ENCODE measurements at places on chromosomes 5 and 9.

DNA sequence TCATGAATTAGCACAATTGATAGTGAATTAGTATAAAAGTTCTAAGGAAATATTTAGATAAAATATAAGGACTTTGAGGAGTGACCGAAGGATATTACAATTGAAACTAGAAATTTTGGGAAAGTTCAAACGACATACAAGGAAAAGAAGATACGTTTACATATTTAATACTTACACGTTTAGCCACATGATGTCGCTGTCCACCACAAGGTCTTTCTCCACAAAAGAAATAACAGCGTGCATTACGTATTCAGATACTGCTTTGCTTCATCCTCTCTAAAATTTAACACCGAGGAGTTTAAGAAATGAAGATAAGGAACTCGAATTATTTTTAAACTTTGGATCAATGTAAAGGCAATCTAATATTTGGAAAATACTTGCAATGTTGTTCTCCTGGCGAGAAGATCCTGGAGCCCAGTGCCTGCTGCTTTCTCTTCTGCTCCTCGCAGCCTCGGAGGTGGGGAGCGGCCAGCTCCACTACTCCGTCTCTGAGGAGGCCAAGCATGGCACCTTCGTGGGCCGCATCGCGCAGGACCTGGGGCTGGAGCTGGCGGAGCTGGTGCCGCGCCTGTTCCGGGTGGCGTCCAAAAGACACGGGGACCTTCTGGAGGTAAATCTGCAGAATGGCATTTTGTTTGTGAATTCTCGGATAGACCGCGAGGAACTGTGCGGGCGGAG is at the start of gene PCDHA3:
TSS of gene PCDHA3 (plus strand) at position 242 of the 678 bp plus-strand sequence.
- peak; percentile 60 for DNase-seq

GRCh38 chr5:28190011-28190410 is 1151.6 kb upstream of the CDH9 start:
- no peak for DNase-seq

DNA sequence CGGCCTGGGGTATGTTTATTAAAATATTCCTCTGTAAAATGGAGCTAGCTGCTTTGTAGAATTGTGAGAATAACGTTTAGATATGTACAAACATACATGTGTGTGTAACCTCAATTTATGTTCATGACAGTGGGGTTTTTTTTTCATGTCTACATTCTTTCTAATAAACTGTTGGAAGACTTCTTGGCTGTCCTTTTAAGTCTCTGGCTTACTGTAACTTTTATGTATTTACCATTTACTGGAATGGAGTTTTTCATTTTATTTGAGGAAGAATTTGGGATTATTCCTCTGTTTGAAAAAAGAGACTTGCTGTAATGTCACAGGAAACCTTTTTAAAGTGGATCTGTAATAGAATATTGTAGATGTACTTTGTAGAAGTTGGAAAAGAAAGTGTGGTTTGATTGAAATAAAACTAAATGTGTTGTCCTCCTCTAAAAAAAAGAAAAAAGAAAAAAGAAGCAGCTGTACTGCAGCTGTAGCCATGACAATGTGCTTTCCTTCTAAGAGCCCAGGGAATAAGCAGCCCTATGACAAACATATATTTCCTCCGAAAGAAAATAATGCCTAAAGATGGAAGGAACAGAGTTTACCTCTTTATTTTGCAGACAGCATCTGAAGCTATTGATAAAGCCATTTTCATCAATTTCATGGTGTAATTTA is 71.2 kb upstream of the FREM1 start:
- no peak for DNase-seq

GRCh38 chr5:161333194-161333880 is 213.2 kb downstream of the GABRB2 start:
- DNase-seq: no peak

GRCh38 chr9:133631111-133631510 is 5.1 kb upstream of the DBH start:
- DNase-seq: no peak

- no peak for DNase-seq
Measured at GRCh38 chr9:127707766-127708165, 978 bp downstream of the CFAP157 start.

- DNase-seq: no peak
Measured at GRCh38 chr5:175892015-175892800, 20.8 kb downstream of the CPLX2 start.

DNA sequence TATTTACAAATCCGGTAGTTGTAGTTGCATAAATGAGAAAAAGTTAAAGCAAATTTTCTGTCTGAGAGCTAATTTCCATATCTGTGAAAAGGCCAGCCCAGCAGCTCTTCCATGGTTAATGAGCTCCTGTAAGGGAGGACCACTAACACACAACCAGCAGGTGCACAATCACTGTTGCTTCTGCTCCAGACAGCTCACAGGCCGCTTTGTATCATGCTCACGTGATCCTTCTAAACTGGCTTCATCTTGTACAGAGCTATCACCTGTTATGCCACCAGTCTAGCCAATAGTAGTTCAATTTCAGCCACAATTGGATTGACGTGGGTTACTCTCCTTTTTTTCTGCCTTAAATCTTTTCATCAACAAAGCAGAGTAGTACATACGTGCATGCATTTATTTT is 38.3 kb upstream of the FBXL17 start:
- no peak for DNase-seq

DNA sequence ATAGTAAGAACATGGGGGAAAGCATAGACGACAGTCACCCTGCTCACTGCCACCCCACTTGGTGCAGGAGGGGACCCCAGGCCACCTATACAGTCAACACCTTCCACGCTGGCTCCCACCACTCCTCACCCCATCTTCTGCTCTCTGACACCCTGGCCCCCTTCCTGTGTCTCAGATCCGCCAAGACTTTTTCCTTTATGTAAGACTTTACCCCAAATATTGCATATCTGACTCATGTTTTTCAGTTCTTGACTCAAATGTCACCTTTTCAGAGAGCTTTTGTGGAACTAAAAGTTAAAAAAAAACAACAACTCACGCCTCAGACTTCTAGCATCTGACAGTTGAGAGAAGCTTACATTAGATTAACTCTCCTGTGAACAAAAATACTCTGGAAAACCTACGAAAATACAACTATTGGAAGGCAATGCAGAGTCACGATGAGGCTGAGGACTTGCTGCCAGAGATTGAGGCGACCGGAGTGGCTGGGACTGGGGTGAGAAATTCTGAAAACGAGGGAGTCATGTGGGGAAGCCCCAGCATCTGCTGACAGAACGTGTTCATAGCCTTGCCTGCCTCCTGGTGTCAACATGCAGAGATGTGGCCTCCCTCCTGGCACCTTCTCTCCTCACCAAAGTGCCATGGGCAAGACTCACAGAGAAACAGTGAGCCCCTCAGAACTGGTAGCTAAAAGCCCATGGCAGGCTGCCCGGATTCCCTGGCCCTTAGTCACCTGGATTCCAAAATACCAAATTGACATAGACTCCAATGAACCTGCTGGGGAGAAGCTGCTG is 22.4 kb upstream of the FCN2 start:
- DNase-seq: no peak

GRCh38 chr5:98772415-98773213 is 849 bp upstream of the RGMB start:
- DNase-seq: peak; percentile 82

DNA sequence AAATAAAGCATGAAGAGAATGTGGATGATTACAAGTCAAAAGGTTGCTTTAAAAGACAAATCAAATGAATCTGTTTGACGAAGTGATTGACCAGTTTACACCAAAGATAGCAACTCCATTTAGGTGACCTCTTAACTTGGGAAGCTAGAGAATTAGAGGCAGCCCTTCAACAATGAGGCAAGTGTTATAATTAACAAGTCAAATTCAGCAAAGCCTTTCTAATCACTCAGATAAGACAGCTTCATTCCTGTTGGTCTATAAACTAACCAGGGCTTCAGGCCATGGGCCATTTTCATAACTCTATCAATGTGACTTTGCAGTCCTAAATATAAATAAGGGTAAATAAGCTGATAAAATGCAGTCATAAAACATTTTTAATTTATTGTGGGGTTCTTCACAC is 712.2 kb upstream of the SEMA6A start:
- no peak for DNase-seq

GRCh38 chr9:112069318-112070169 is 105.6 kb downstream of the SUSD1 start:
- DNase-seq: no peak

DNA sequence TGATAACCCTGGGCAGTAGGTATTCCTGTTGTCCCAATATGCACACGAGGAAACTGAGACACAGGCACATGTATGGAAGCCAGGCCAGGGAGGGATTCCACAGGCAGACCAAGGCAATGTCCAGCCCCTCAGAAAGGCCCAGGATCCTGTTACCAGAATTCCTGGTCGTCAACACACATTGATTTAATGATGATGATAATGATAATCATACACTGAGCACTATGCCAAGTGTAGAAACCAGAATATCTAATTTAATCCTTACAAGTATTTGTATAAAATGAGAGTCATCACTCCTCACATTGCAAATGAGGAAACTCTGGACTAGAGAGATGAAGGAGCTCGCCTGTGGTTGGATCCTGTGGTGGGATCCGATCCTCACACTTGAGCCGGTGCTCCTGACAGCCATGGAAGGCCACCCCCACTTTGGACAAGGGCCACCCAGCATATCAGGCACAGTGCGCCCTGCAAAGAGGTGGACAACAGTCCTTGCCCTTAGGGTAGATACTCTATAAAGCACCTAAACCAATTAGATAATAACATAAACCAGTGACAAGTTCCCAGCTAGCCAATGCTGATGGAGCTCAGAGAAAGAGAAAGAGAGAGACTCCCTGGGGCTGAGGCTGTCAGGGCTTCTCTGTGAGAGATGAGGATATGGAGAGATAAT is 185.3 kb downstream of the SLIT3 start:
- DNase-seq: no peak

GRCh38 chr5:107968998-107969397 is 298.3 kb upstream of the EFNA5 start:
- DNase-seq: no peak

GRCh38 chr9:135340143-135340655 is 139.4 kb upstream of the PPP1R26 start:
- DNase-seq: no peak

DNA sequence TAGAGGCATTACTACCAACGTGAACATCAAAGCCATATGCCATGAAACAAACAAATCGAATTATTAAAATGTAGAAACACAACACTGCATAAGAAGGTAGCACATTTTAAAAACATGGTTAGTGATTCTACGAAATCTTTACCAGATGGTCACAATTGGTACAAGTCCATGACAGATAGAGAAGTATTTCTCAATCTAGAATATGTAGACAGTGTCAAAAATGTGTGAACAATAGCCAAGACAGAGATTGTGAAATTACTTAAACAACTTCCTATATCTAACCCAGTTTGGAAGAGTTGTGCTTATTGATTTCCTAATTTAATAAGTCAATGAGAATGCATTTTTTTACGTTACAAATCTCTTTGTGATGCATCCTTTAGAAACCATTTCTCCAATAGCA is 1121.6 kb downstream of the MAT2B start:
- no peak for DNase-seq

DNA sequence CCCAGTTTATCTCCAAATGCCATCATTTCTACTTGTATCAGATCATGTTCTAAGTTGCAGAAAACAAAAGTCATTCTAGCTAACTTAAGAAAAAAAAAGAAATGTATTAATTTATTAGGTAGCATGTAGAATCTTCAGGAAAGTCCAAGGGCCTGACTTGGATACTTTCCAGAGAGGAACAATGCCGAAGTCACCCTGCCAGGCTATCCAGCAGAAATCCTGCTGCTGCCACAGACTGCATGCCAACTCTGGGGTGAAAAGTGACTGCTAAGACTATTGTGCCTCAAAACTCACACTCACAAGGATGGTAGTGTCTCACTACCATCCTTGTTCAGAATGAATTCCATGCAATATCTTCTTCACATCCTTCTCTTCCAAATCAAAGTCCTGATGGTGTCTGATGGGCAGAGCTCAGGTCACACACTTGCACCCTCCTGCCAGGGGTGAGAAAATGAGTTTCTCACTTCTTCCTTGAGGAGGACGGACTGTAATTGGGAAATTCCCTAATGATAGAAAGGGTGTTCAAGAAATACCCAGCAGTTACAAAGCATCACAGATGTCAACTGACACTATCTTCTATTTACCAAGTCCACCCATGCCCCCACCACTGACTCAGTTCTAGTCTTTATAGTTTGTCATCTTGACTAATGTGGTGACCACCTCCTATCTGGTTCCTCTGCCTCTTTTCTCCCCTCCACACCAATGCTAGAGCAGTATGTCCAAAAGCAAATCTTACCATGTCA is 279.4 kb downstream of the CWC27 start:
- no peak for DNase-seq

- DNase-seq: no peak
Measured at GRCh38 chr5:1663186-1663585, 136.5 kb downstream of the MRPL36 start.

DNA sequence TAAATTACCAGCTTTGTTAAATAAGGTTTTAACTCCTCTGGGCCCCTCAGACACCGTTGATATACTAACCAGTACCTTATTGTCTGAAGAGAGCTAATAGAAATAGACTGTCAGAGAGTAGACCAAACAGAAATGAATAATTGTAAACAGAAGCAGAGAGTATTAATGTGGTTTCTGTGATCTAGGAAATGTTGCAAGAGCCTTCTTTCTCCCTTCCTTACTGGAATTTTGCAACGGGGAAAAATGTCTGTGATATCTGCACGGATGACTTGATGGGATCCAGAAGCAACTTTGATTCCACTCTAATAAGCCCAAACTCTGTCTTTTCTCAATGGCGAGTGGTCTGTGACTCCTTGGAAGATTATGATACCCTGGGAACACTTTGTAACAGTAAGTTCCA is 5.1 kb downstream of the TYRP1 start:
- no peak for DNase-seq

- DNase-seq: no peak
Measured at GRCh38 chr5:9716838-9717281, 86.7 kb upstream of the TAS2R1 start.

- DNase-seq: no peak
Measured at GRCh38 chr9:114177423-114178064, 22.2 kb downstream of the COL27A1 start.

DNA sequence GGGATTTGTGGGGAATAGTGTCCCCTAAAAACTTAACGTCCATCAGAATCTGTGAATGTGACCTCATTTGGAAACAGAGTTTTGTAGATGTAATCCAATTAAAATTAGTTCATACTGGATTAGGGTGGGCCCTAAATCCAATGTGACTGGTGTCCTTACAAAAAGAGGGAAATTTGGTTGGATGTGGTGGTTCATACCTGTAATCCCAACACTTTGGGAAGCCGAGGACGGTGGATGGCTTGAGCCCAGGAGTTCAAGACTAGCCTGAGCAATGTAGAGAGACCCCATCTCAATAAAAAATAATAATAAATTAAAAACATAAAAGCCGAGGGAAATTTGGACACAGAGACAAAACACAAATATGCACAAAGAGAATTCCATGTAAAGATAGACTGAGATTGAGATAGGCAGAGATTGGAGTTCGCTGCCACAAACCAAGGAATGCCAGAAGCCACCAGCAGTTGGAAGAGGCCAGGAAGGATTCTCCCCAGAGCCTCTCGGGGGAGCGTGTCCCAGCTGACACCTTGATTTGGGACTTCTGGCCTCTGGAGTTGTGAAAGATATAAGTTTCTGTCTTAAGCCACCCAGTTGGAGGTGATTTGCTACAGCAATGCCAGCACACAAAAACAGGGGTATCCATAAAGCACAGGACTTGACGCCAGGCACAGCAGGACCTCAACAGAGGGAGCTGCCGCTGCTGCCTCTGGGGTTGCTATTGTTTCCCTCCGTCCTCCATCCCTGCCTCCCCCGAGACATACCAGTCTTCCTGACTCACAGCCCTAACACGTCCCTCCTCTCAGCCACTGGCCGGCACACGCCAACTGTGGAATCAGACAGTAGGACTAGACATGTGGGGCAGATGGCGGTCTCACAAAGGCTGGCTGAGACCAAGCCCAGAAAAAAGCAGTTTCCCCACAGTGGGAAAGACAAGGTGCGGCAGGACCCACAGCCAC is 73.8 kb upstream of the IL17B start:
- DNase-seq: peak; percentile 93
